Activated CD4-positive, alpha-beta T cell treated with anti-CD3 and anti-CD28 coated beads, Interleukin-2, amount 10 ng/mL, durations not matched to agents 7 days and 5 days (primary cell): ENCODE measurements at places on chromosomes 3 and 15. TPM values are rescaled to one million over a fixed set of nuclear protein-coding genes. Genes with fewer than 3 reads are reported as not detected.

DNA sequence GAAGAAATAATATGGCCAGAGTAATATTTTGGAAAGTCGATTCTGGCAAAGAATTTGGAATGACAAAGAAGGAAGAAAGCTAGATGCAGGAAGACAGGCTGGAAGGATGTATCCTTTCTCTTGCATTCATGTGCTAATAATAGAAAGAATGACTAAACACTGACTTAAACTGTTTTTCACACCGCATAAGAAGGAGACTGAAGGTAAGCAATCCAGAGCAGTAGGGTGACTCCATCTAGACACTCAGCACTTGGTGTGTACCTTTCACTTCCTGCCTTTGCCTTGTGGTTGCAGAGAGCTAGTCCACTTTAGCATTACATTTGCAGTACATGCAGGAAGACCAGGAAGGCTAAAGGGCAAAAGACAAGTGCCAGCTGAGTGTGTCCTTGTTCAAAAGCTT, 234.6 kb downstream of the RBMS3 start:
- DNase-seq: no peak

DNA sequence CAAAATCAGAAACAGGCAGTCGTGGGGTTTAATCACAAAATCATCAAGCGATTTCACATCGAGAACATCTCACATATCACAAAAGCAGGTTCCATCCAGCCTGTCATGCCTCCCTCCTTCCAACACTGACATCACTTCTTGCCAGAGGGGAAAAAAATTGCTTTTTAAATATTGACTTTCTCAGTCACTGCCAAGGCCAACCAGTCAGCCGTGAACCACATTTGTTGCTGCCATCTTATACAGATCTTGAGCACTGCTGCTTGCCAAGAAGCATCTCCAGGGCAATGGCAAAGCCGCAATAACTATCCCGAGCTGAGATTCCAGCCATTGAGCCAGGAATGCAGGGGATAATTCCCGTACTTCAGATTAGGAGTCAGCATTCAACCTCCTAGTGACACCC, 174.6 kb downstream of the ANXA2 start:
- DNase-seq: no peak

- no peak for DNase-seq
These were observed 19.0 kb downstream of the TM4SF4 start for GRCh38 chr3:149493315-149494021.

DNA sequence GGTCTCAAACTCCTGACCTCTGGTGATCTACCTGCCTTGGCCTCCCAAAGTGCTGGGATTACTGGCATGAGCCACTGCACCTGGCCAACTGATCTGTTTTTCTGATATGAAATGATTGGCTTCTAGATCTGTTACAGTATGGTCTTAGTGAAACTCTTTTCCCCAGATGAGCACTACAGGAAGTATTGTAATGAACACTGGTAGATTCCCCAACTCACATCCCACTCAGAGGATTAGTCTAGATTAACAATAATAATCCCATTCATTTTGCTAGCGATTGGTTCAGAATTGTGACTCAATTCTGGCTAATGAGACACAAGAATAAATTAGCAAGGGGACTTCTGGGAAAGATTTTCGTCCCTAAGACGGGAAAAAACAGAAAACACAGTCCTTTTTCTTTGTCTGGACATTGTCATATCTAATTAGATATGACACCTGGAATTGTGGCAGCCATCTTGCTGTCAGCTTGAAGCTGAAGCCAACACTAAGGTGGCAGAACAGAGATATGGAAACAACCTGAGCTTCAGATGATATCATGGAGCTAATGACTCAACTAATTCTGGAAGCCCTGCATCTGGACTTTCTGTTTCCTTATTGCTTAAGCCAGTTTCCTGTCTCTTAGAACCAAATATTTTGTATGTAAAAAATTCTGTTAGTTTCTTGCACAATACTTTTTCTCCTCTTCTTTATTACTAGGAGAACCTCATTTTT, 17.4 kb upstream of the NPTN start:
- DNase-seq: no peak

DNA sequence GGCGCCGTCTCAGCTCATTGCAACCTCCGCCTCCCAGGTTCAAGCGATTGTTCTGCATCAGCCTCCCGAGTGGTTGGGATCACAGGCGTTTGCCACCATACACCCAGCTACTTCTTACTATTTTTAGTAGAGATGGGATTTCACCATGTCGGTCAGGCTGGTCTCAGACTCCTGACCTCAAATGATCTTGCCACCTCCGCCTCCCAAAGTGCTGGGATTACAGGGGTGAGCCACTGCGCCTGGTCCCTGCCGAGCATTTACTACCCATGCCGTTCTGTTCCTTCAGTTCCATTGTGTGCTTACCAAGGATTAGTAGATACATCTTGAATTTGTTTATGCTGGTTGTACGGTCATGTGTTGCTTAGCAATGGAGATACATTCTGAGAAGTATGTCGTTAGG, 10.3 kb downstream of the CHD2 start:
- no peak for DNase-seq

The EFHB gene
- total RNA-seq: 0.33 TPM

GRCh38 chr3:117201901-117202774, 492.6 kb downstream of the TUSC7 start:
- no peak for DNase-seq

The LIPH gene
- not detected for total RNA-seq

GRCh38 chr3:124730941-124731297, 667 bp downstream of the UMPS start:
- peak; percentile 9 for DNase-seq

The INSYN1 gene
- total RNA-seq: not detected

DNA sequence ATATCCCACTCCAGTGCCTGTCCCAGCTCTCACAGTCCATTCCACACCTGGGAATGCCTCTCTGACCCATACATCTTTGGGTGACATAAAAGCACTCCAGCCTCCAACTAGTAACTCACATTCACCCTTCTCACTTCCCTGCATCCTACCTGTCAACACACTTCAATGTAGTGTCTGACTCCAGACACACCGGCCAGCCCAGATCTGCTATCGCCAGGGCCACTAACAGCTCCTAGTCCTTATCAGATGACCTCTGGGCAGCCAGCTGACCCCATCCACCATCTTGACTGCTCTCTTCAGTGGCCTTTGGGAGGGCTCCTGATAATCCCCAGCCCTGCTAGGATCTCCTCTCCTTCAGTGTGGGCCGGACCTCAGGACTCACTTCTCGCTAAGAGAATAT, 2.9 kb upstream of the MCM2 start:
- DNase-seq: no peak

- DNase-seq: no peak
These were observed 33.3 kb upstream of the BLM start for GRCh38 chr15:90683876-90684275.

- DNase-seq: no peak
These were observed 434.5 kb downstream of the MFSD1 start for GRCh38 chr3:159236321-159236720.

GRCh38 chr3:51311055-51311454, 74.0 kb upstream of the MANF start:
- DNase-seq: no peak

DNA sequence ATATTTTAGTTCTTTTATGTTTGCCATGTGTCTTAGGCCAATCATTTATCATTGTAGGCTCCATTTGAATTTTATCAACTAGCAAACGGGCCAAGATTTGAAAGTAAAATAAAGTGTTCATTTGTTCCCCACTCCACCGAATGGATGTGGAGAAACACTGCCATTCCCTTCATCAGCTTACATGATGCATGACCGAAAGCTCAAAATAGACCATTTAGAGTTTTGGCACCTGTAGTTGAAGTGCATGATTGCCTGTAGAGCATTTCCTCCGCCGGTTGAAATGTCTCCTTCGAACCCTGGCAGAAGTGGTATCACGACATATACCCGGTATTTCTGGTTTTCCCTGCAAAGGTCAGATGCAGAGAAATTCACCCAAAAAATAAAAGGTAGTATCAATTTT, 165.6 kb downstream of the PLD1 start:
- no peak for DNase-seq

The WNT5A gene
- total RNA-seq: not detected
